ENCODE measurements at places on chromosomes 16 and 17. TPM values are rescaled to one million over a fixed set of nuclear protein-coding genes. Genes with fewer than 3 reads are reported as not detected.

The VASN gene
- total RNA-seq: 22.8 TPM

- DNase-seq: no peak
Observed at GRCh38 chr17:8952191-8952590, 13.3 kb downstream of the PIK3R5 start.

GRCh38 chr16:1398826-1399581 lies 15.5 kb downstream of the UNKL start:
- DNase-seq: no peak

GRCh38 chr17:78789663-78790181 lies 7.6 kb upstream of the CYTH1 start:
- DNase-seq: no peak

GRCh38 chr16:62249069-62249468 lies 212.8 kb upstream of the CDH8 start:
- no peak for DNase-seq

DNA sequence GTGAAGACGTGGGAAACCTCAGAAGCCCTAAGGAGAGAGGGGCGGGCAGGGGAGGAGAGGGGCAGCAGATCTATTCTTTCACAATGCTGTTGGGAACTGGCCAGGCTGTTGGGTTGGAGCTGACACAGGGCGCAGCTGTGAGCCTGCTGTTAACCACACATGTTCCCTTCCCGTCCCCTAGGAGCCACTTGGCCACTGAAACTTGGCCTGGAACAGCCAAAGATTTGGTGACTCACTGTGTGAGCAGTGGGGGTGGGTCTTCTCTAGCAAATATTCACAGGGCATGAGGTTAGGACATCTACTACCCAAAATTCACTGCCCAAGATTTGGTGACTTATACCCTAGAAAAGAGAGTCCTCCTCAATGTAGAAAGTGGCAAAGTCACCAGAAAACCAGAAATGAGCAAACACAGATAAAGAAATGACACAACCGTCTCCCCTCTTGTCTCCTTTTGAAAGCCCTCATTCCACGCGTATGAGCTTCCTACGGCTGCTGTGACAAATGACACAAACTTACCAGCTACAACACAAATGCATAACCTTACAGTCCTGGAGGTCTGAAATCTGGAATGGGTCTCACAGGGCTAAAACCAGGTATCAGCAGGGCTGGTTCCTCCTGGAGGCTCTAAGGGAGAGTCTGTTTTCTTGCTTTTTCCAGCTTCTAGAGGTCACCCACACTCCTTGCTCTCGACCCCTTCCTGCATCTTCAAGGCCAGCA lies 6.3 kb downstream of the TBC1D16 start:
- DNase-seq: peak; percentile 93

GRCh38 chr17:63189930-63190329 lies 223.9 kb downstream of the TANC2 start:
- peak; percentile 14 for DNase-seq

GRCh38 chr17:50076221-50076590 lies 18.9 kb upstream of the PDK2 start:
- no peak for DNase-seq

GRCh38 chr17:45906237-45906636 lies 11.9 kb downstream of the MAPT start:
- DNase-seq: no peak

DNA sequence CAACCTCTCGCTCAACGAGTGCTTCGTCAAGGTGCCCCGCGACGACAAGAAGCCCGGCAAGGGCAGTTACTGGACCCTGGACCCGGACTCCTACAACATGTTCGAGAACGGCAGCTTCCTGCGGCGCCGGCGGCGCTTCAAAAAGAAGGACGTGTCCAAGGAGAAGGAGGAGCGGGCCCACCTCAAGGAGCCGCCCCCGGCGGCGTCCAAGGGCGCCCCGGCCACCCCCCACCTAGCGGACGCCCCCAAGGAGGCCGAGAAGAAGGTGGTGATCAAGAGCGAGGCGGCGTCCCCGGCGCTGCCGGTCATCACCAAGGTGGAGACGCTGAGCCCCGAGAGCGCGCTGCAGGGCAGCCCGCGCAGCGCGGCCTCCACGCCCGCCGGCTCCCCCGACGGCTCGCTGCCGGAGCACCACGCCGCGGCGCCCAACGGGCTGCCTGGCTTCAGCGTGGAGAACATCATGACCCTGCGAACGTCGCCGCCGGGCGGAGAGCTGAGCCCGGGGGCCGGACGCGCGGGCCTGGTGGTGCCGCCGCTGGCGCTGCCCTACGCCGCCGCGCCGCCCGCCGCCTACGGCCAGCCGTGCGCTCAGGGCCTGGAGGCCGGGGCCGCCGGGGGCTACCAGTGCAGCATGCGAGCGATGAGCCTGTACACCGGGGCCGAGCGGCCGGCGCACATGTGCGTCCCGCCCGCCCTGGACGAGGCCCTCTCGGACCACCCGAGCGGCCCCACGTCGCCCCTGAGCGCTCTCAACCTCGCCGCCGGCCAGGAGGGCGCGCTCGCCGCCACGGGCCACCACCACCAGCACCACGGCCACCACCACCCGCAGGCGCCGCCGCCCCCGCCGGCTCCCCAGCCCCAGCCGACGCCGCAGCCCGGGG lies 1.3 kb downstream of the FOXC2 start:
- no peak for DNase-seq

- no peak for DNase-seq
Observed at GRCh38 chr16:4461250-4462085, 13.0 kb downstream of the NMRAL1 start.

Measured in H4 (cell line).